Epithelial cell of proximal tubule (primary cell): ENCODE measurements at places on chromosomes 4 and X. TPM values are rescaled to one million over a fixed set of nuclear protein-coding genes. Genes with fewer than 3 reads are reported as not detected.

PCDH10 gene
- 0.14 and 0.46 TPM in 2 replicates for total RNA-seq

PRDM5 gene
- total RNA-seq, result 5.2 and 7.3 TPM in 2 replicates

CSAG3 gene
- not detected in 2 replicates for total RNA-seq

SPANXA1 gene
- total RNA-seq, result not detected in 2 replicates

AMMECR1 gene
- total RNA-seq, result 16.7 and 23.7 TPM in 2 replicates

IL9R gene
- 0.07 TPM in 1 of 2 replicates, not detected in the other for total RNA-seq

LRAT gene
- 0.43 and 2.2 TPM in 2 replicates for total RNA-seq

FGFBP2 gene
- total RNA-seq, result 0.22 TPM in 1 of 2 replicates, not detected in the other

KLKB1 gene
- not detected in 2 replicates for total RNA-seq

TGIF2LX gene
- not detected in 2 replicates for total RNA-seq

ITM2A gene
- 0.72 and 6.3 TPM in 2 replicates for total RNA-seq

TRPC5OS gene
- total RNA-seq, result not detected in 2 replicates

CWH43 gene
- 0.52 and 1.6 TPM in 2 replicates for total RNA-seq

BOD1L1 gene
- 12.7 and 20.6 TPM in 2 replicates for total RNA-seq

VSIG1 gene
- 0.36 and 1.8 TPM in 2 replicates for total RNA-seq

NMU gene
- 8.2 and 22.5 TPM in 2 replicates for total RNA-seq

GPR50 gene
- total RNA-seq, result not detected in 2 replicates

PF4V1 gene
- not detected in 2 replicates for total RNA-seq

MAPK10 gene
- total RNA-seq, result 1.3 and 2.2 TPM in 2 replicates
